ENCODE measurements at places on chromosomes 1 and 21.
A peak's percentile ranks its signal among the peaks of the same experiment; 100 is the strongest.

DNA sequence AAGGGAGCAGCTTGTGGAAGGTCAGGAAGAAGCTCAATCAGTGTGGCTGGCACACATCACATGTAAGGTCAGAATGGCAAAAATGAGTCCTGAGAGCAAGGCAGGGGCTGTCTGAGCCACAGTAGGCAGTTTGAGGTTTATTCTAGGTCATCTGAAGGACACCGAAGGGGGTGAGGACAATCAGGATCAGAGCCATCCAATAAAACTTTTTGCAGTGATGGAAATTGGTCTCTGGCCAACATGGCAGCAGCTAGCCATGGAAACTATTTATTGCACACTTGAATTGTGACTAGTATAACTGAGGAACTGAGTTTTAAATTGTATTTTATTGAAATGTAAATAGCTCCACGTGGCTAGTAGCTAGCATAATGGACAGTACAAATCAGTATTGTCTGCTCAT lies 97.0 kb upstream of the CACNA1E start:
- no peak for DNase-seq

- no peak for DNase-seq
These were observed 347.3 kb downstream of the DPYD start for GRCh38 chr1:97573553-97573952.

- no peak for DNase-seq
These were observed 10.2 kb downstream of the CD52 start for GRCh38 chr1:26327956-26328362.

DNA sequence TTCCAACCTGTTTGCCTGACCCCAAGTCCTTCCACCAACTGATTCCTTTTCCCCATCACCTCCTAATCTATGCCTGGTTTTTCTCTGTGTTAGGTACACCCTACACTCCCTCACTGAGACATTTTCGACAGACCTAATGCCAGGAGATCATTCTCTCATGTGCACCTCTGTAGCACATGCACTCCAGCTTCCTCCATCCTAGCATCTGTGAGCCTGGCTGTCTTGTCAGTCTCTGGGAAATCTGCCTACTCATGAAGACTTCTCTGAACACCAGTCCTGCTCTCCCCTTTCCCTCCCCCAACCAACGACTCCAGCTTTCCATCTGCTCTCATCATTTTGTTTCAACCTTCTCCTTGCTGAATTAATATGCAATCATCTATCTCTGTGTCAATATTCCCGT lies 987 bp downstream of the MED8 start:
- no peak for DNase-seq

GRCh38 chr1:175725684-175726083 lies 17.7 kb downstream of the TNR start:
- DNase-seq = no peak

DNA sequence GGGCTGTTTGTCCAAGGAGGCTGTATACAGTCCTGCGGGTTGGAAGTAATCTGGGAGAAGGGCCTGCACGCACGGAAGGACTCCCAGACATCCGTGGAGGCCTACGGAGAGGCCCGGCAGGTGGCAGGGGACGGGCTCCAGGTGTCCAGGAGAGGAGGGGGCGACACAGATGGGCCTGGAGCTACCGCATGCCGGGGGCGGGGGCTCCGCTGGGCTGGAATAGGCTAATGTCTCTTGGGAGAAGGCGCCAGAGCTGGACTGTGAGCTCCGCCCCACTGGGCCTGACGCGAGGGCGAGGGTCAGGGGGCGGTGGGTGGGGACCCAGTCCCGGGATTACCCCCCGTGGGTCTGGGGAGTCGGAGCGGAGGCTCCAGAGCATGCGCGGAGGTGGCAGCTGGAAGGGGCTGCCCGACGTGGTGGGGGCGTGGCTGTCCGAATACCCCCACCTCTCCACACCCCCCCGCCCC lies 659 bp downstream of the AGO1 start:
- DNase-seq = peak; percentile 18

DNA sequence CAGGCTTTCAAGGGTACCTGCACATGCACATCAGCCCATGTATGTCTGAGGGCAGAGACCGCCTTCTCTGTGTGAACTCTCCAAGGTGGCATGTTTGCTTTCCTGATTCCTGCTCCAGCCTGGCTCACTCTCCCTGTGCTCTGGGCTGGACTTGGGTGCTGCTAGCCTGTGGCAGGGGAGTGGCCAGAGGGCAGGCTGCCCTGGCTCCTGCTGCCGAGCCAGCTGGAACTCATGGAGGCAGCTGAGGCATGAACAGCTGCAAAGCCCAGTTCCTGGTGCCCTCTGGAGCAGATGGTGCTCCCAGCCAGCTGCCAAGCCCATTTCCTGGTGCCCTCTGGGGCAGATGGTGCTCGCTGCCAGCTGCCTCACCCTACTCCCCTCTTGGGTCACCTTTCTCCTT lies 7.6 kb downstream of the UBL4B start:
- no peak for DNase-seq

GRCh38 chr1:185439727-185440415 lies 122.8 kb upstream of the IVNS1ABP start:
- no peak for DNase-seq

DNA sequence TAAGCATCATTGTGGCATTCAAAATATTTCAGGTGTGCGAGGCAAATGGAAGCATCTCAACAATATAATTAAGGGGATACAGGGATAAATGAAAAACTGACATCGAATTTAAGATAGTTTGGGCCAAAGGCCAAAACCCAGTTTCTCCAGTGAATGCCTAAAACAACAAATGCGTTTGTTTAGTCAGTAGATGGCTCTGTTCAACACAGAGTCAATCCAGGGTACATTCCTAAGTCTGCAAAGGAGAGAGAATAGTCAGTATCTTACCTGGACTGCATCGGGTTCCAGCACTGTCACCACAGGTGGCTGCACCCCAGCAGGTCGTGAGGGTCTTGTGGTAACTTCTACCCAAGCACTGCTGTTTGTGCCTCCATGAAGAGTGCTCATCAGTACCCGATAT lies 321.1 kb downstream of the KCTD3 start:
- DNase-seq = no peak

All from stimulated activated CD4-positive, alpha-beta T cell treated with anti-CD3 and anti-CD28 coated beads, Interleukin-1b, Interleukin-23, amount 100 ng/mL, for 1 hour (primary cell).